ENCODE measurements at places on chromosomes 6 and 20.

DNA sequence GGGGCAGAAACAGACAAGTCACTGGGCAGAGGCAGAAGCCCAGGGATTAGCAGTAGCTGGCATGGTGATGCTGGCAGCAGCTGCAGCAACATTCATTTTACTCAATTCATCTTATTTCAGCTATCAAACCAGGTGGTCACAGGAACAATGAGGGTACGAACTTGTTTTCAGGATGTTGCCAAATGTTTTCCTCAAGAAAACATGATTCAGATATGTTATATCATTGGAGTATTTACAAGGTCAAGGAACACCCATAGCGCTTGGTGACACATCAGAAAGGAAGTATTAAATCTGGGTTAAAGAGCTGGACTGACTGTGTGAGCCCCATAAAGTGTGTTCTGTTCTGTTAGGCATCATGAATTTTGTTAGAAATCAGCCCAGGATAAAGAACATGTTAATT, 456.9 kb upstream of the ID4 start:
- no peak for DNase-seq

GRCh38 chr6:56400273-56400672, 152.9 kb upstream of the COL21A1 start:
- DNase-seq: no peak

GRCh38 chr6:135291288-135292076, 110.4 kb downstream of the MYB start:
- DNase-seq: no peak

DNA sequence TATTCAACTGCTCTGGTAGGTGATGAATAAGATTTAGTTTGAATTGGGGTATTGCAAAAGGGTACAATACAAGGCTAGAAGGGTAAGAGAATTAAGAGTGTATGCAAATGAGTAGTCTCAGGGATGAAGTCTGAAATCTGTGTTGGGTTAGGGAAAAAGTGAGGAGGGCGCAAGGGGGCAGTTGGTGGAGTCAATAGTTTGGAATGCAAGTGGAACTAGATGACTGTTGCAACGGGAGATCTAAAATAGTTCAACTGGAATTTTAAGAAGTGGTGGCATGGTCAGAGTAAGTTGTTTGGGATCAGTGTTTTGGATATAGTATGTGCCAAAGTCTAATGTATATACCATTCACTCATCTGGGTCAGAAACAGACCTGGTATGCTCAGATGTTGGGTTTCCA, 329.6 kb downstream of the GJA1 start:
- DNase-seq: no peak

- DNase-seq: no peak
Measured at GRCh38 chr6:106159531-106159940, 73.4 kb downstream of the PRDM1 start.

- DNase-seq: no peak
Measured at GRCh38 chr6:142942805-142943227, 2.2 kb downstream of the HIVEP2 start.

All from NCI-H1105 (cell line).